GM06990 (cell line): ENCODE measurements at places on chromosomes 12 and 14.

DNA sequence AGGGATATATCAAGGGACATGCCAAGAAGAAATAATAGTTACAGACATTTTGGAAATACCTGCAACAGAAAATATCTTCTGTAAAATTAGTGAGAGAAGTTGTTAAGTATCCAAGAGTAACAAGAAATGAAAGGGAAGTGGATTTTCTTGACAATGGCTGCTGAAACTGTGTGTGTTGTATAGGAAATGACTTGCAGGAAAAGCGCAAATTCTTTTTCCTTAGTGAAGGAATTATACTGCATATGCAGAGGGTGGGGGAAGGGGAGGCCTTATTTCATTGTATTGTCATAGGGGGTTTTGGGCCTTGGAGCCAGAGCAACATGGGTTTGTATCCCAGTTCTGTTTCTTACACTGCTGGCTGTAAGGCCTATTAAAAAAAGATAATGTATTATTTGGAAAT is 84.4 kb upstream of the DDHD1 start:
- DNase-seq = no peak

DNA sequence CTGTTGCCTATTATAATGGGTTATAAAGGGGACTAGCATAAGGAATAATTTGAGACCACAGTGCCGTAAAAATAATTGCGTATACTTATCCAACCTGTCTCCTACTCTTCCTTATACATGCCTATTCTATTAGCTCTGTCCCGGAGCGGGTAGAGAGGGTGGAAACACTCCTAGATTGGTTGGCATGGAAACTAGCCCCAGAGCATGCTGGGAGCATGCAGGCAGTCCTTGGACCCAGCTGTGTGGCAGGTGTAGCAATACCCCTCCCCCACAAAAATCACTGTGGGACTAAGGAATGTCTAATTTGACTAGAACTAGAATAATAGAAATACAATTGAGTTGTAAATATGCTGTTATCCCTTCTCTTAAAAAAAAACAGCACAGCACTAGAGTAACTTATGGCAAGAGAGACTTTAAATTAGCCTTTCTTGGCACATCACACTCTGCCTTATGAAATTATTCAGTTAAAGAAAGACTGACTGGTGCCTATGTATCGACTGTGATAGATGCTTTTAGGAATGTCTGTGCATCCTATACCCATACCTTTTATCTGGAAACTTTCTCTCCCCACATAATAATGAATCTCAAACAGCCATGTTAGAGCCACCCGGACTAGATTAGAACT is 244.0 kb upstream of the DAAM1 start:
- DNase-seq = no peak

DNA sequence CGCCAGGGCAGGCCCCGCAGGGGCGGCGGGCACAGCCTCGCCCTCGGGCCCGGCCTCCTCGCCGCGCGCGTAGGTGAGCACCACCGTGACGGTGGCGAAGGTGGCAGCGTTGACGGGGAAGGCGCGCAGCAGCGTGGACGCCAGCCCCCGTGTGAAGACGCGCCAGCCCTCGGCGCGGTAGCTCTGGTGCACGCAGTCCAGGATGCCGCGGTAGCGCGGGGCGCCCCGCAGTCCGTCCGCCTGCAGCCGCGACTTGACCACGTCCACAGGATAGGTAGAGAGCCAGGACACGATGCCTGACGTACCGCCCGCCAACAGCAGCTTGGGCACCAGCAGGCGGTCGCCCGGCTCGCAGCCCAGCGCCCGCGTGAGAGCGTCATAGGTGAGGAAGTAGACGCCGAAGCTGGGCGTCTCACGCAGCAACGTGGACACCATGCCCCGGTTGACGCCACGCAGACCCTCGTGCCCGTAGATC is 13.9 kb downstream of the SLC25A29 start:
- no peak for DNase-seq

DNA sequence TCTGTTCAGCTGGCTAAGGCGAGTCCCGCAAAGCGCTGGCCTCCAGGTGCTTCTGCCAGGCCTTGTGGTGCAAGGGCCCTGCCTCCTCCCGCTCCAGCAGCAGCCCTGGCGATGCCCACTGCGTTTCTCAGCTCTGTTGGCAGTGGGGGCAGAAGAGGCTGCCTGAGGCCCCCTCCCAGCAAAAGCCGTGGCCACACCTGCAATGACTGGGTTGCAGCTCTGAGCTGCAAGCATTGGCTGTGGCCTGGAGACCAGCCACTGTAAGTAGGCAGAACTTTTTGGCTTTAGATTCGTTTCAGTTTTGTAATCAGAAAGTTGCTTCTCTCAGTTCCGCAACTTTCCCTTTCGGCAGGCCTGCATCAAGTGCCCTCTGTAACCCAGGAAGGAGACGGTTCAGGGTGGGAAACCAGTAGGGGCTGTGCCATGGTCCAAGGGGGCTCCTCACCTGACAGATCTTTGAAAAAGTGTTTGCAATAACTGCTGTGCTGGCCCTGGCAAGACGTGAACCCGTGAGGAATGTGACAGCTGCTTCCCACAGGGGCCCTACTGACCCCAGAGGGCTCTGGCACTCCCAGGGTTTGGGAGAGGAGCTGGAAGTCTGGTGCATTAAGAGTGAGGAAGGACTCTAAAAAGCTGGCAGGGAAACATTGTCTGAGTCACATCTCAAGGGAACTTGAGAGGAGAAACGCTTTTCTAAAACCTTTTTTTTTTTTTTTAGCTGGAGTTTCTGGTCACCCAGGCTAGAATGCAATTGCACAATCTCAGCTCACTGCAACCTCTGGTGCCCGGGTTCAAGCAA is 54.5 kb upstream of the MAX start:
- peak; percentile 49 for DNase-seq

DNA sequence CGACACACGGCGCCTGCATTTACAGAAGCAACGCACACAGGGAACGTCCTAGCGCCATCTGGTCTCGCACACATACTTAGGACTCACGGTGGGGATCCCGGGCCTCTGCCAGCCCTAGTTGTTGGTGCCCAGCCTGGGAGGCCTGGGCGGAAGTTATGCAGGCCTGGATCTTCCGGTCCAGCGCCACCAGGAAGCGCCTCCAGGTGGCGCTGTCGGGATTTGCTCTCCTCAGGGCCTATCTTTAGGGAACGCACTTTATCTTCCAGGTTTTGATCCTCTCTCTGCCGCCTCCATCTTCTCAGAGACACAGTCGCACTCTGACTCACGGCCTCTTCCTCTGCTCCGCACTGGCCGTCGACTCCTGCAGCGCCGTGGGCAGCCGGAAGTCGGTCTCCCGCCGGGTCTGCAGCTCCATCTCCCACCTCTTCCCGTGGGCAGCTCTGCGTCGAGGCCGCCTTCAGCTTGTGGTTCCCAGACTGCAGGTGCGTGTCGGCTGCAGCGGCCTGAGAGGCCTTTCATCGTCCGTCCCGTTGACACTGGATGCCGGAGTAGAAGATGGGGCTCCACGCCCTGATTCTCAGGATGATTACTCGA is 760.4 kb downstream of the TMEM121 start:
- peak; percentile 37 for DNase-seq
